ENCODE measurements at places on chromosomes 13 and 19.

DNA sequence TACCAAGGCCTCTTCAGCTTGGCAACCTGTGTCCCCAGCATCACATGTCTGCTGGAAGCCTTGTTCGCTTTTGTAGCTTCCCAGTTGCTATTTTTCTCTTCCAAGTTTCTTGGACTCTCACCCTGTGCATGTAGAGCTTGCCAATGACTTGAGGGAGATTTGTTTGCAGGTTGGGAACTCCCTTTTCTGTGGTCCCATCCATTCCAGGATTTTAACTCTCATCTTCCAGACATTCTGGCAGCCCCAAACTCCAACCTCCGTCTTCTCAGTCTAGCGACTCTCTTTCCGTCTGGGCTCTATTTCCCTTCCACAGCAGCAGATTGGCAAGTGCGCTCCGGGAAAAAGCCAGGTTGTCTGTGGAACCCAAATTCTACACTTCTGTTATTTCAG, 9.0 kb downstream of the PLAUR start:
- DNase-seq: no peak

DNA sequence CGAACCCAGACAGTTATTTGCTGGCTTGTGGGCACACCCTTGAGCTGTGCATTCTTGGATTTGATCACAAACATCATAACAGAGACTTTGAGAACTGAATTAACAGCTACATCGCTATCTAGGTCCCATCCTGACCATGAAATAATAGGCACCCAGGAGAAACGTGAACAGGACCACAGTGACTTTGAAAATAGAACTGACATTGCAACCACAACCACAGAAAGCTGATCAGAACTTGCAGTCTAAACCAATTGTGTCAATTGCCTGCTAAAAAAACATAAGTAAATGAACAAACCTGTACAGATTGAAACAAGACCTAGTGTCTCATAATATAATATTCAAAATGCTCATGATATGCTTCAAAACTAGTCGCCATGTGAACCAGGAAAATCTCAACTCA, 18.3 kb upstream of the KATNAL1 start:
- DNase-seq: no peak

GRCh38 chr19:11181488-11181887, 15.9 kb downstream of the KANK2 start:
- DNase-seq: no peak

- no peak for DNase-seq
These were observed 41.0 kb downstream of the N4BP2L2 start for GRCh38 chr13:32497589-32497988.

DNA sequence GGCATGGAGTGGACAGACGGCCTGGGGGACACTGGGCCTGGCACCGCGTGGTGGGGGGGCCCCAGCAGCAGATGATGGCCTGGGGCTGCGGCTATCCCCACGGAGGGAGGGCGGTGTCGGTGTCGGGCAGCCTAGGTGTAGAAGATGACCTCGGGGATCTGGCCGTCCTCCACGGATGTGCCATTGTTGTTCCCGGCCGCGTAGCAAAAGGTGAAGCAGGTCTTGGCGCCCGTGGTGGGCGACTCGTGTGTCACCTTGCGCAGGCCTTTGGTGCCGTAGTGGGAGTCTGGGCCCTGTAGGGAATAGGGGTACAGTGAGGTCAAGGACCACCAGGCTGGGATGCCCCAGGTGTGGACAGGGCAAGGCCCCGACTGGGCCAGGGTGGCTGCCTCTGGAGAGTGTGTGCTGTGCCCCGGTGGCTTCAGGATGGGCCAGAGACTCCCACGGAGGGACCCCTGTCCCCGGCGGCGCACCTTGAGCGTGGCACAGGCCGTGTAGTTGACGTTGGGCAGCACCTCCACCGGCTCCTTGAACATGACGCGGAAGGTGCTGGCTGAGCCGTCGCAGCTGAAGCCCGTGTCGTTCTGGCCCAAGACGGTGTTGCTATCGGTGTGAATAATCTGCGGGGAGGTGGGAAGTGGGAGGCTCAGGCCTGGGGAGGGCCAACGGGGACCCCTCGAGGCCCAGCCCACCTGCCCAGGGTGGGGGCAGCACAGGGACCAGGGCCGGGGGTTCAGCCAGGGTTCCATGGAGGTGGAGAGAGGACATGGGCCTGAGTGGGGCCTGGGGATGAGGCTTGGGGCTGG, 29.0 kb downstream of the BTBD2 start:
- DNase-seq: no peak
